ENCODE measurements at places on chromosomes 16 and 17. TPM values are rescaled to one million over a fixed set of nuclear protein-coding genes. Genes with fewer than 3 reads are reported as not detected.

The MEOX1 gene
- total RNA-seq = 0.65 TPM

The ZNF423 gene
- 1.2 TPM for total RNA-seq

The SLC13A2 gene
- not detected for total RNA-seq

The NPIPA2 gene
- total RNA-seq = not detected

The PROCA1 gene
- total RNA-seq = 0.22 TPM

The PAGR1 gene
- 44.8 TPM for total RNA-seq

The MYOCD gene
- total RNA-seq = 5.1 TPM

The SLC7A5 gene
- total RNA-seq = 32.6 TPM

The ITGA2B gene
- total RNA-seq = 1.2 TPM

The ABI3 gene
- total RNA-seq = not detected

The KCNG4 gene
- not detected for total RNA-seq

The TBX2 gene
- total RNA-seq = under 0.01 TPM

The CAPNS2 gene
- 0.98 TPM for total RNA-seq

The SMIM22 gene
- not detected for total RNA-seq

The CDH5 gene
- not detected for total RNA-seq

The TBKBP1 gene
- 20.4 TPM for total RNA-seq

The KRTAP29-1 gene
- not detected for total RNA-seq

The RAB40C gene
- total RNA-seq = 13.7 TPM

The SOST gene
- total RNA-seq = not detected

The PRSS21 gene
- not detected for total RNA-seq

The MYO15A gene
- total RNA-seq = 2.1 TPM

The ACSM3 gene
- total RNA-seq = 1.8 TPM

The KRTAP3-2 gene
- not detected for total RNA-seq

The KRTAP9-4 gene
- not detected for total RNA-seq

The MYADML2 gene
- total RNA-seq = not detected

The PITPNM3 gene
- total RNA-seq = 1.7 TPM

The HOXB6 gene
- not detected for total RNA-seq

The PSMD12 gene
- total RNA-seq = 15.5 TPM

The DLX4 gene
- 0.11 TPM for total RNA-seq

The ATP2C2 gene
- total RNA-seq = not detected

The NME2 gene
- total RNA-seq = 817 TPM

The CDRT15 gene
- not detected for total RNA-seq

The MYO18A gene
- total RNA-seq = 36.1 TPM

The P4HB gene
- 2,037 TPM for total RNA-seq

The KRT17 gene
- 3,292 TPM for total RNA-seq

The GNAO1 gene
- total RNA-seq = 5.4 TPM

The GPRC5C gene
- total RNA-seq = 2.8 TPM

The ATP2A3 gene
- 2.4 TPM for total RNA-seq

Measured in placental epithelial cell (primary cell).